ENCODE measurements at places on chromosomes 13 and 19. TPM values are rescaled to one million over a fixed set of nuclear protein-coding genes. Genes with fewer than 3 reads are reported as not detected.
A peak's percentile ranks its signal among the peaks of the same experiment; 100 is the strongest.

GRCh38 chr13:101903890-101904289, 451.4 kb downstream of the ITGBL1 start:
- no peak for DNase-seq

DNA sequence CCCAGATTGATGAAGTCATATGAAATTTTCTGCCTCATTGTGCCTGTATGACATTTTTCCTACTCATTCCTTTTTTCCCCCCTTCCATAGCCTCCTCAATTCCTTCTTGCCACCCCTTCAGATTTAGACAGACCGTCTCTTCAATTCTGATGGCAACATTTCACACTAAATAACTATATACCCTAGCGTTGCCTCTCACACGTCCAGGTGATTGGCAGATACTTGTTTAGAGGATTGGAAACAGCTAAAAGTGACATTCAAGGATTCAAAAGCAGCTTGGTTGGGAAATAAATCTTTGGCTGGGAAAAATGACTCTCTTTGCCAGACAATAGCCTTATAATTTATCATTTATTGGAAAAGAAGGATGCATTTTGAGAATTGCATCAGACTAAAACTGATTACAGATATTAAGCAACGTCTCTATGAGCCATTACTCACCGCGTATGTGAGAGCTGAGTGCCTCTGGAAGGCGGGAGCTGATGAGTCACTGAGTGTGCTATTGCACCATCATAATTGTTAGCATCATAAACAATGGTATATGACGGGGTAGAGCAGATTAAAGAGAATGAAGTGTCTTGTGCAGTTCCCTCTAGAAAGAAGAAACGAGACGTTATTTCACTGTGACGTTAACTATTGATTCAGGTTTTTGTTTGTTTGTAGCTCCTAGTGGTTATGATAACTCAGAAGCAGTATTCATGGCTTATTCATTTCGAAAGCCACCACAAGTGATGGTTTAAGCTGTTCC, 61.1 kb upstream of the FAM216B start:
- DNase-seq = peak; percentile 40

- no peak for DNase-seq
Observed at GRCh38 chr13:43271152-43271551, 247.8 kb downstream of the DNAJC15 start.

DNA sequence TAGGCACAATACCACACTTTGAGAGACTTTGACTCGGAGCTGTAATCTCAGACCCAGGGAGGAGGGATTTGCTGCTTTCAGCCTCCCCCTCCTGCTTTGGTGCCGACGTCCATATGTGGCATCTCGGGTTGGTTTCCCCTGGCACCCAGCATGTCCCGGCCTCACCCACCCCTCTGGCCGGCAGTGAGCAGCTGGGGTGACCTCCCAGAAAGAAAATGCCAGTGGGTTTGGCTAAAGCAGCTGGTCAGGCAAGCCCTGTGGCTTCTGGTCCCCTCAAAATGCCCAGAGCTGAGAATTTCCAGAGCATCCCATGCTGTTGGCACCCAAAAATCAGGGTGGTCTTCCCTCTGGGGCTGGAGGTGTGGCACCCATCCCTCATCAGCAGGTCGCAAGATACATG, 34.1 kb downstream of the INSR start:
- no peak for DNase-seq

DNA sequence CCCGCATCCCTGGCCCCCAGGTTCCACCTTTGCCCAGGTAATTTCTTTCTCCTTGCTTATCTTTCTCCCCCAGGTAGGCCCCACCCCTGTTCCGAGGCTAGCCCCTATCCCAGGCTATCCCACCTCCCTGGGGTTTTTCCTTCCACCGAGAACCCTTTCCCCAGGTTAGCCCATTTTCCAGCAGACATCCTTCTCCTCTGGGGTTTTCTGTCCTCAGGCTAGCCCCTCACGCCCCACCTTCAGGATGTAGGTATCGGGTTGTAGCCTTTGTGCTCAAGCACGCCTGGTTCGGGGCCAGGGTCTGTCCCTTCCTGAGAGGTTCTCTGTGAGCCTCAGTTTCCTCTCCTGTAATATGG, 837 bp downstream of the FSD1 start:
- no peak for DNase-seq

- no peak for DNase-seq
Observed at GRCh38 chr13:109233293-109233692, 553.1 kb downstream of the IRS2 start.

DNA sequence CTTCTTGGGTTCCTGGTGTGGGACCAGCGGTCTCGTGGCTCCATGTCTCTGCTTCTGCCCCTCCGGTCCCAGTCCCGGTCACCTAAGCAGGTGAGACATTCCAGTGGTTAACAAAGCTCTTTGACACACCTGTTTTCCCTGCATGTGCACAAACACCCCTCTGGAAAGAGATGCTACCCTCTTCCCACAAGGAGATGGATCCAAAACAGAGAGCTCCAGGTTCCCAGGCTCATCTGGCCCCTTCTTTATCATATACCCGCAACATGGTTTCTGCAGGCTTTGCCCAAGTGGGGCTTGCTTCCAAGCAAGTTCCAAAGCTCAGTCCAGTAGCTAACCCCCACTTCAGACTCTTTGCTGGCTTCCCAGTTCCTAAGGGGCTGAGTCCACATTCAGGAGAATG, 17.8 kb downstream of the PEG3 start:
- DNase-seq = no peak

- peak; percentile 29 for DNase-seq
Observed at GRCh38 chr19:42412227-42412626, 15.0 kb downstream of the LIPE start.

DNA sequence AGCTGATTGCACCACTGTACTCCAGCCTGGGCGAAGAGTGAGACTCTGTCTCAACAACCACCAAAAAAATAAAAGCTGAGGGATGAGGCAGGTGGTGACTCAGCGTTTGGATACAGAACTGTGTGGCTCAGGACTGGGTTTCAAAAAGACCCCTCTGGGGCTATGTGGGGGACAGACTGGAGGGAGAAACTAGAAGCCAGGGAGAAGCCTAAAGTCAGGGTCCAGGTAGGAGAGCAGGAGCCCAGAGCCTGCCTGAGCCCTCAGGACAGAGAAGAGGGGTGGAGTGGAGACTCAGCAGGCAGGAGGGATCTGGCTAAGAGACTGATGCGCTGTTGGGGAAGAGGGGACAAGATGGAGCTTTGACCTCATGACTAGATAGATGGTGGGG, 1.8 kb upstream of the CD37 start:
- no peak for DNase-seq

DNA sequence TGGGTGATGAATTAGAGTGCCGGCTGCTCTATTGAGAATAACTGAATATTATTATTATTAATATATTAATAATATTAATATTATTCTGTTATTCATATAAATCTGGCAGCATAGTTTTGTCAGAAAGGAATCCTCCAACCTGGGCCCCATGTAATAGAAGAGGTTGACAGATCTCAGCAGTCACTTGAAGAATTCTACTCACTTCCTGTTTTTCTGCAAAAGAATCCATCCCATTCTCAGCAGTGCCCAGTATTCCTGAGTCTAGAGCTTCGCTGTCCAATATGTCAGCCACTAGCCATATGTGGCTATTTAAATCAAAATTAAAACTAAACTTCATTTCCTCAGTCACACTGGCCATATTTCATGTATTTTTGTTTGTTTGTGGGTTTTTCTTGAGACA, 72.4 kb upstream of the USPL1 start:
- no peak for DNase-seq

- no peak for DNase-seq
Observed at GRCh38 chr19:3748965-3749364, 12.5 kb downstream of the APBA3 start.

- DNase-seq = no peak
Observed at GRCh38 chr13:40498461-40498860, 168.0 kb downstream of the FOXO1 start.

GRCh38 chr13:80821466-80821865, 480.5 kb upstream of the SPRY2 start:
- no peak for DNase-seq

DNA sequence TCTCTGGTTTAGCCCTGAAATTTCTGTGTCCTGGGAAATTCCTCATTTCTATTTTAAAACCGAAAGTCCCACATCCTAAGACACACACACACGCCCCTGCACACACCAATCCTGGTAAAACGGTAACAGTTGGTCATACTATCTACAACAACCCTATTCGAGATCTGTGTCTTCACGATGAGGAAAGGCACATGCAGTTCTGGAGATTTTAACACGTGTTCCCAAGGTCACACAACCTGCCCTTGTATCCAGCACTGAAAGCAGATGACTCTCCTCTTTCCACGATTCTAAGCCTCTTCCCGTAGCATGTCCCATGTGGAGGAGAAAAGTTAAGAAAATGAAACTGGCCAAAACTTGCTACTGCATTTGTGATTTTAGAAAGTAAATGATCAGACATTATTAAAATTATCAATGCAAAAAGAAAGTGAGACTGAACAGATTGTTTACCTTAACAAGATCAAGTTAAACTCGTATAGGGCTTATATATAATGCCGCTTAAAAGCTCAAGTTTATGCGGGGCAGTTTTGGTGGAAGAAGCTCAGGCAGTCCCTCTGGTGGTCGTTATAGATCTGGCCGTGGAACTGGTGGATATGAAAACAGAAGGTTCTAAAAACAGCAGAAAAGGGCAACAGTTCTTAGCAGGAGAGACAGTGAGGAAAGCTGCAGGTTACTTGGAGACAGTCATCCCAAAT, 32.7 kb downstream of the VSTM1 start:
- no peak for DNase-seq

DNA sequence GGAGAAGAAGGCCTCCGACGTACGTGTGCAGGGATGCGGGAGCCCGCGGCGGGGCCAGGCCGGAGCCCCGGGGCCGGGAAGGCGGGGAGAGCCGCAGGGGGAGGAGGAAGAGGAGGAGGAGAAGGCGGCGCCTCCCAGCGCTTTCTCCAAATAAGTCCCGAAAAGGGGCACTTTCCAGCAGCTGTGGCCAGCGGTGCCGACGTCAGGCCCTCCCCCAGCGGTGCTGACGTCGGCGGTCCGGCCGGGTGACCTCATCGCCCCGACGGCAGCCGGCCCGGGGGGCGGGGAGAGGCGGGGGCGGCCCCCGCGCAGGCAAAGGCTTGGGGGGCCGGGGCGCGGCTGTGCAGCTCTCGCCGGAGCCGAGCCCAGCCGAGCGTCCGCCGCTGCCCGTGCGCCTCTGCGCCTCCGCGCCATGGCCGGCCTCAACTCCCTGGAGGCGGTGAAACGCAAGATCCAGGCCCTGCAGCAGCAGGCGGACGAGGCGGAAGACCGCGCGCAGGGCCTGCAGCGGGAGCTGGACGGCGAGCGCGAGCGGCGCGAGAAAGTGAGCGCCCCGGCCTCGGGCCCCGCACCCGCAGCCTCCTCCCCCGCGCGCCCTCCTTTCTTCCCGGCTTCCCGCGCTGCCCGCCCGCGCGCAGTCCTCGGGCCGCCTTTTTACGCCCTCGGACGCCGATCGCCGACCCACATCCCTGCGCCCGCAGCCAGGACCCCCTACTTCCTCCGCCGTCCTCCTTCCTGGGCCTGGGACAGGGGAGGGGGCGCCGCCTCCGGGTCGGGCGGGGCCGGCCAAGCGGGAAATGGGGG, at the start of gene TPM4:
Gene TPM4, plus strand, starts transcription at position 342 of the 804 bp plus-strand sequence. Its CDS starts 71 bp downstream, at position 413.
- peak; percentile 97 for DNase-seq

Gene NKG7
- total RNA-seq = 3.1 TPM

Gene MLLT1
- 67.3 TPM for total RNA-seq

Gene LGALS4
- 0.56 TPM for total RNA-seq

Gene ZFR2
- total RNA-seq = 0.76 TPM

Gene GPR180
- total RNA-seq = 3.4 TPM

Gene LILRB5
- total RNA-seq = 18.6 TPM

Gene MRPS12
- 49.9 TPM for total RNA-seq

Data from right cardiac atrium (tissue), 5 donors.